Frontal cortex (tissue), 4 donors: ENCODE measurements at places on chromosomes 12 and 14. TPM values are rescaled to one million over a fixed set of nuclear protein-coding genes. Genes with fewer than 3 reads are reported as not detected.

PTHLH gene
- not detected for total RNA-seq

PCNX4 gene
- 98.6 TPM for total RNA-seq

SYT1 gene
- 174 TPM for total RNA-seq

CLEC9A gene
- total RNA-seq = not detected

BMAL2 gene
- total RNA-seq = 42.4 TPM

CFAP54 gene
- 5.3 TPM for total RNA-seq

TBX5 gene
- not detected for total RNA-seq

FLVCR2 gene
- 2.9 TPM for total RNA-seq

CIROP gene
- not detected for total RNA-seq

EFS gene
- 6.9 TPM for total RNA-seq

MUCL1 gene
- total RNA-seq = not detected

TAS2R20 gene
- total RNA-seq = 6.9 TPM

DDN gene
- total RNA-seq = 14.7 TPM

ARHGAP5 gene
- 429 TPM for total RNA-seq
